ENCODE measurements at places on chromosomes 6 and 20.
A peak's percentile ranks its signal among the peaks of the same experiment; 100 is the strongest.

GRCh38 chr6:31769684-31770371, 7.3 kb downstream of the VWA7 start:
- peak; percentile 81 for DNase-seq

DNA sequence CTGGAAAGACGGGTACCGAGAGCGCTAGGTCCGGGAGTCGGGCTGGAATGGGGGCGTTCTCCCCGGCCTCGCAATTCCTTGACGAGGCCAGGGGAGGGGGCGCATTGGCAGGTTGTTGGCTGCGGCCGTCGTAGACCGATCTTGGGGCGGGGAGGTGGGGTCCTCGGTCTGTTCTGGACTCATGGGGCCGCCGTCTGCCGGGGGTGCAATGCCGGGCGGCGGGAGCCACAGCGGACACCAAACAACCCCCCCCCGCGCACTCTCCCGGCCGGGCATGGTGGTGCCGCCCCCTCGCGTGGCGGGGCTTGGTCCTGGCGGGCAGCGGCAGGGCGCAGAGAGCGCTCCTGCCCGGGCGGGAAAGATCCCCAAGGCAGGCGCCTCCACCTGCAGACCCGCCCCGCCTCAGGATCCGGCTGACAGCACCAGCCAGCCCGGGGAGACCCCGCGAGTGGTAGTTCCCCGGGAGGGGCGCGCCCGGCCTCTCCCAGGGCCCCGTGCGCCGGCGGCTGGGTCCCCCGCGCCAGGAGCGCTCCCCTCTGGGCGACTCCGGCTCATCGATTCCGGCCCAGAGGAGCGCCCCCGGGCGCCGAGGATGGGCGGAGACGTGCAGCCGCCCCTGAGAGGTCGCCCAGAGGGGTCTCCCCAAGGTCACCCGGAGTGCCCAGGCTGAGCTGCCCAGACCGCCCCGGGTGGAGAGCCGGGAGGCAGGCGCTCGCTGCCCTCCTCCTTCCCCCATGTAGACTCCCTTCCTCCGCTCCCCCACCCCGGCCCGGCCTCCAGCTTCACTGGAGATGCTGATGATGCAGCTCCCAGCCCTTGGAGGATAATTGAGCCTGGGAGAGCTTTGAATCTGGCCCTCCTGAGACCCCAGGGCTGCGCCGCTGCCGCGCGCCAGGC, 709 bp downstream of the PPP1R16B start:
- peak; percentile 45 for DNase-seq

- no peak for DNase-seq
These were observed 136.7 kb downstream of the MMUT start for GRCh38 chr6:49326347-49326746.

- no peak for DNase-seq
These were observed 31.2 kb upstream of the SPTLC3 start for GRCh38 chr20:12977328-12978125.

DNA sequence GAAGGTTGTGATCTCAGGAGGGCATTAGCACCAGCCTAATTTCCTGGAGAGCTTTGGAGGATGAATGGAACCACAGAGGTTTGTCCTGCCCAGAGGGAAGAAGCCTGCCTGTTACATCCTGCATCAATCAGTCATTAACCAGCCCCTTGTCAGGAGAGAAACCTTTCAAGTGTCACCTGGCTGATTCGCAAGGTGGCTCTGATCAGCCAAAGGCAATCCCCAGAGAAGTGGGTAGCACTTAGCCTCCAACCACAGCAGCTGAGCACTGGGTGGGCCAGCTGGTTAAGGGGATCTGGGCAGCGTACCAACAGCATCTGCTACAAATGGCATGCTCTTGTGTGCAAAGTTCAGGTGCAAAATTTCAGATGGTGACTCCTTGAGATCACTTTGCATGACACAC, 26.9 kb downstream of the ANKEF1 start:
- no peak for DNase-seq

- no peak for DNase-seq
These were observed 109.8 kb upstream of the PTPRK start for GRCh38 chr6:128630213-128630612.

DNA sequence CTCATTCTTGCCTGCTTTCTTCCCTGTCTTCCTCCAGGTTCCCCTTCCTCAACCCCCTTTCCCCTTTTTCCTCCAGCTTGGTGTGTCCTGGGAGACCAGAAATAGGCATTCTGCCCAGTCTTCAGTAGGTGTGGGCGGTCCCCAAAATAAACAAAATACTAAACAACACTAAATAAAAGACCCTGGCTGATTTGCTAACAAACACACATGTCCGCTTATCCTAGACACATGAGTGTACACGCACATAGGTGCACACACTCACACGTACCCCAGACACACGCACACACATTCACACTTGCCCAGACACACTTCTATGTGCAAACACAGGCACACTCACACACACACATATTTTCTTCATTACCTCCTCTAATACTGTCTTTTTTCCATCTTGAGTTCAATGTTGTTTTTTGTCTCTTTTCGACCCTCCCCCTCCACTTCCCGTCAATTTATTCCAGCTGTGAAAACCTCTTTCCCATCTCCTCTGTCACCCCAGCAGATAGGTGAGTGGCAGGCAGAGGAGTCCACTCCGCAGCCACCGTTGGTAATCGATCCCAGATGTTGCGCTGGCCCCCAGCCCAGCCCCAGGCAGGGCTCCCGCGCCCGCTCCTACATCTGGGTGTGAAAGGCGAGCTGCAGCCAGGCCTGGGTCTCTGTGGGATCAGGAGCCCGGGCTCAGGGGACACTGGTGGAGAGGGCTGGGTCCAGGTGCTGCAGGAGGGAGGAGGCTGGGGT, 56.9 kb upstream of the FOXP4 start:
- DNase-seq: no peak

- DNase-seq: no peak
These were observed 245.8 kb upstream of the JAG1 start for GRCh38 chr20:10919396-10920140.

GRCh38 chr6:161526794-161527193, 252.9 kb upstream of the AGPAT4 start:
- DNase-seq: no peak

DNA sequence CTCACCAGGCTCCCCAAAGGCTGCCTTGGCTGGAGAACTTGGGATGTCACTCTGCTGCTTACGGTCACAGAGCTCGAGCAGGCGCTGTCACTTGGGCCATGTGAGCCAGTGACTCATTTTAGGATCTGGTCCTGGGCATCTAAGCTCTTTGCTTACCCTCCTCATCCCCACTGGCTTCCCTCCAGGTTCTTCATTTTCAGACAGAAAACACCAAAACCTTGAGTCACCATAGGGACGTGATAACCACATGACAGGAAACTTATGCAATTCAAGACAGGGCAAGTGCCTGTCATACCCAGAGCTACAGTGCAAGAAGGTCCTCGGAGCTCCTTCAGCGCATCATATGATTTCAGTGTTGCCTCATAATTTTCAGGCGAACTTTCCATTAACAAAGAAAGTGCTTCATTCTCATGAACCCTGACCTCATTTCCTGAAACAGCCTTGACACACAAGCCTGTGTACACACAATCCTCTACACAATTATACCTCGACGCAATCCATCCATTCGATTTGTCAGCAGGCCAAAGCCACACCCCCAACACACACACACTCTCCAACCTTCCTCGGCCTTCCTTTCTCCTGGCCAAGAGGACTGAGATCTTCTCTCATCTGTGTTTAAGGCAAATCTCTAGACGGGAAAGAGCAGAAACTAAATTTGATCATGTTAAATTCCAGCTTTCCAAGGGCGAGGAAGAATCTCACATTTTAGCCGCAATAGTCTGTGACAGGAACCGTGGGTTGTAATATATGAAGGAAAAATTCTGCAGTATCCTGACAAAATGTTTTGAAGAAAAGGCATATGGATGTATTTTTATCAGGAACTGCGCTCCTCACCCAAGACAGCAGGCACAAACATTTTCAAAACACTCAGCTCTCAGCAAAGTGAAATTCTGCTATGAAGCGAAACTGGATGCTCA, 25.3 kb downstream of the TBC1D7 start:
- DNase-seq: peak; percentile 29

GRCh38 chr6:63465750-63466149, 106.5 kb upstream of the LOC128125822 start:
- no peak for DNase-seq

DNA sequence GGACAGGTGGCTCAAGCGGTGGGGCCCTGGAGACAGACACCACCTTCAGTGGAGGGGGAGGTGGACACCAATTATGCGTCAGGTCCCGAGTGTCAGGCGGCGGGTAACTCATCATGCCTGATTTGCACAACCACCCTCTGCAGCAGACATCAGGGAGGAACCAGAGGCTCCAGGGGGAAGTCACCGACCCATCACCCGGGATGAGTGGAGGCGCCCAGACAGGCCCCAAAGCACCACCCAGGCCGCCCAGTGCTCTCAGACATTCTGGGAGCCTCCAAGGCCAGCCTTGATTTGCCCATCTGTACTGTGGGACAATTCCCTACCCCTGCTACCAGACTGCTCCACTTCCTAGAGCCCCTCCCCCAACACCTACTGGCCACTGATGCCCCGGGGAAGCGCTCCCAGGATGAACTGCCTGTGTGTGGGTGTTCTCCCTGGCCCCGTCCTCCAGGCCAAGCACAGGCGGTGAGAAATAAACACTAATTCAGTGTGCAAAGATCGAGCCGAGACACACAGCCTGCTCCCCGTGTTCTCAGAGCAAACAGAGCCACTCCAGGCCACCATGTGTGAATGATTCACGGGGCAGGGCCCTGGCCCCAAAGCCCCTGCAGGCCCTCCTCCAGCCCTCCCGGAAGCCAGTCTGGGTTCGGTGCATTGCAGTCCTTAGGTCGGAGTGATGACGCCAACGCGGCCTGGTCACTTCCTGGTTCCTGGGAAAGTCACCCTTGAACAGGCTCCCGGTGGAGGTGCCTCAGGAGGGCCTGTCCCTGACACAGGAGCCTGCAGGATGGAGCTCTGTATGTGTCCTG, 107.2 kb downstream of the ASXL1 start:
- no peak for DNase-seq

DNA sequence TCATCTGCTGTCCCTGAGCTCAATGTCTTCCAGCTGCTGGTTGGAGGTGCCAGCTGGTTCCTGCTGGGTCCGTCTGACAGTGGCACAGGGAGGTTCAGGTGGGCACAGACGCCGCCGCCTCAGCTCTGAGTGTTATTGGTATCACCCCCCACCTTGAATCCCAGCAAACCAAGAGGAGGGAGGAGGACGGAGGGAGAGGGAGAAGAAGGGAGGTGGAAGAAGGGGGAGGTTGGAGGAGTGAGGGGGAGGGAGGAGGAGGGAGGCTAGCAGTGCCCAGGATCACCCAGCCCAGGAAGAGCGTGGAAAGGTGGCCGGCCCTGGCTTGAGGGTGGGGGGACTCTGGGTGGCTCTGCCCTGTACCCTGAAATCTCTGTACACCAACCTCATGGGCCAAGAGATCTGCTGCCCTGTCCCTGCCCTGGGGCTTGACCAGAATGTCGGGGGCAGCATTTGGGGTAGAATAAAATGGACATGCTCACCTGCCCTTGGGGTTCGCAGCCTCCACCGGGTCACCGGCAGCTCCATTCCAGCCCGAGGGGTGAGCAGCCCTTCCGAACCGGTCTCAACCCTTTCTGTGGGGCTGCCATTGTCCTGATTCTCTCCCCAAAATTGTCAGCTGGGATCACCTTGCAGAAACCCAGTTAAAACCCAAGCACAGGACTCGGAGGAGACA, 17.1 kb downstream of the NTSR1 start:
- no peak for DNase-seq

DNA sequence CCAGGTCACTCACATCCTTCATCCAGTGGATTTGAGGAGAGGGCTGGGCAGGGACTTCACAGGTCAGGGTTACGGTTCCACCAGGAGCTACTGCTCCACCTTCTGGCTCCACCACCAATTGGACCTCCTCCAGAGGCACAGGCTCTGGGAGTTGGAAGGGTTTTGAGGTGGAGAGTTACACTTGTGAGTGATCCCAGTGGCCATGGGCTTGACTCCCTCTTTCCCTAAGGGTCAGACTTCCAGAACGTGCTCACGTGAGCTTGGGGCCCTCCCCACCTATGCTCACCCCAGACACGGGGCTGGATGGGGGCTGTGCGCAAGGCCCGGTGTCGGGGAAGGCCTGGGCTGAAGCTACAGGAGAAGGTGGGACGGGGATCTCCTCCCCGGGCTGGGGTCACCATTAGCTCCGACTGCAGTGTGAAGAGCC, 1.5 kb downstream of the AGER start:
- DNase-seq: no peak

DNA sequence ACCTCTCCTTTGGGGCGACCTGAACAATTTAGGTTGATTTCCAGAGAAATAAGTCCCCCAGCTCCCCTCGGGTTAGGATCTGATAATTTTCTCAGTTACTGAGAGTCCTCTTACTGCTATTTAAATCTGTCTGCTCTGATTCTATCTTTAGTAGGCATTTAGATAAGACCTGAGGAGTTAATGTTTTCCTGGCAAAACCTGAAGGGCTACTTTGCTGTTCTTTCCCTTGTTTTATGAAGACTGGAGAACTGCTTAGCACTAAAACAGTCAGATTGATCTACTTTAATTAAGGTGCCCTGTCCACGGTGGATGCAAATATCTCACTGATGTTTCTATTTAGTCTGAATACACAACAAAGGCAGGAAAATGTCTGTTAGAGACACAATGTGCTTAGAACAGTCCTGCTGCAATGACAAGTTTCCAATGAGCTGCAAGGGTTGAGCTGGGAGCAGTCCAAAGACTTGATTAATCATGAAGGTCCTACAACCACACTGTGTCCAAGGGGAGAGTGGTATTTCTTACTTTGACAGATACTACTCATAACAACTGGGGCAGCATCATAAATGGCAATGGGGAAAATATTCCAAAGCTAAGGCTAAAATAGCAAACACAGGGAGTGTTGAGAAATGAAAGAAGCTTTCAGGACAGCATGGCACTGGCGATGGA, 15.7 kb downstream of the ADTRP start:
- DNase-seq: no peak

- DNase-seq: no peak
These were observed 143.4 kb downstream of the JARID2 start for GRCh38 chr6:15389084-15389764.

DNA sequence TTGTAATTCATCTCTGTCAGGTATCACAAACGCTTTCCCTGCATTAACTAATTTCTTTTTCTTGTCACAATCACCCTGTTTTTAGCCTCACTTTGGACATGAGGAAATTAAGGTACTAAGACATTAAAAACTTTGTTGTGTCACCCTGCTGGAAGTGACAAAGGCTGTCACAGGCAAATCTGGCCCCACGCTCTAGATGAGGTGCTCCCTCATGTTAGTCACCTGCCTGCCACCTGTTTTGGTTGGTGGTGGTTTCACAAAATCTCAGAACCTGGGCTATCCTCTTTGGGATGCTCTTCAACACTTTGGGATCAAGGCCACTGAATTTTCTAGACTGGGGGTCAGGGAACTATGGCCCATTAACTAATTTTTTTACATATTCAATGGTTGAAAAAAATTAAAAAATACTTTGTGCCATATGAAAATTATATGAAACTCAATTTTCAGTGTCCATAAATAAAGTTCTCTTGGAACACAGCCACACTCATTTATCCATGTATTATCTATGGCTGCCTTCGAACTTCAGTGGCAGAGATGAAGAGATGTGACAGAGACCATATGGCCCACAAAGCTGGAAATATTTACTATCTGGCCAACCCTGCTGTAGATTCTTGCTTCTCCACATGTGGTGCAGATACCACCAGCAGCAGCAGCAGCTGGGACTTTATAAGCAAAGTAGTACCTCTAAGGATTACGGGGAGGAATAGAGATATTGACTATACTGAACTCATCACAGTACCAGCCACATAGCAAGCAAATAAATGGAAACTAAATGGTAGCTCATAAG, 16.1 kb upstream of the TNFAIP3 start:
- DNase-seq: no peak
